ENCODE measurements at places on chromosomes 7 and 10. TPM values are rescaled to one million over a fixed set of nuclear protein-coding genes. Genes with fewer than 3 reads are reported as not detected.

The TMEM196 gene
- total RNA-seq, result not detected

The TFR2 gene
- total RNA-seq, result 0.68 TPM

The COBL gene
- total RNA-seq, result 10.4 TPM

The ADRB1 gene
- 0.04 TPM for total RNA-seq

The ZSCAN21 gene
- total RNA-seq, result 3.7 TPM

The TUBAL3 gene
- 0.12 TPM for total RNA-seq

The ZNF727 gene
- 0.48 TPM for total RNA-seq

The MSRB2 gene
- 17.1 TPM for total RNA-seq

The CALCR gene
- not detected for total RNA-seq

The PRSS37 gene
- not detected for total RNA-seq

The MBLAC1 gene
- total RNA-seq, result 1.7 TPM

The NPTX2 gene
- total RNA-seq, result 1.4 TPM

The HIBADH gene
- total RNA-seq, result 9.8 TPM

The DENND2A gene
- total RNA-seq, result 1.0 TPM

The EMX2 gene
- total RNA-seq, result not detected

The NKX1-2 gene
- 0.16 TPM for total RNA-seq

The MYPN gene
- 0.08 TPM for total RNA-seq

The XRCC2 gene
- 2.3 TPM for total RNA-seq

The TDRD1 gene
- total RNA-seq, result not detected

The CYP3A4 gene
- 0.24 TPM for total RNA-seq

The PKD2L1 gene
- total RNA-seq, result not detected

The PCDH15 gene
- total RNA-seq, result not detected

The LDB3 gene
- total RNA-seq, result 0.56 TPM

The SEMA3A gene
- 0.56 TPM for total RNA-seq

The ZNF365 gene
- 5.2 TPM for total RNA-seq

The NFE2L3 gene
- 1.8 TPM for total RNA-seq

The ANKRD61 gene
- not detected for total RNA-seq

The TMEM139 gene
- 0.44 TPM for total RNA-seq

The MRLN gene
- not detected for total RNA-seq

The SLC13A4 gene
- total RNA-seq, result 3.0 TPM

The DRGX gene
- total RNA-seq, result not detected

The TMEM178B gene
- 4.0 TPM for total RNA-seq

The NPC1L1 gene
- total RNA-seq, result not detected

The HOXA6 gene
- 1.7 TPM for total RNA-seq

The EBF3 gene
- 0.44 TPM for total RNA-seq
